ENCODE measurements at places on chromosomes 3 and 15.

DNA sequence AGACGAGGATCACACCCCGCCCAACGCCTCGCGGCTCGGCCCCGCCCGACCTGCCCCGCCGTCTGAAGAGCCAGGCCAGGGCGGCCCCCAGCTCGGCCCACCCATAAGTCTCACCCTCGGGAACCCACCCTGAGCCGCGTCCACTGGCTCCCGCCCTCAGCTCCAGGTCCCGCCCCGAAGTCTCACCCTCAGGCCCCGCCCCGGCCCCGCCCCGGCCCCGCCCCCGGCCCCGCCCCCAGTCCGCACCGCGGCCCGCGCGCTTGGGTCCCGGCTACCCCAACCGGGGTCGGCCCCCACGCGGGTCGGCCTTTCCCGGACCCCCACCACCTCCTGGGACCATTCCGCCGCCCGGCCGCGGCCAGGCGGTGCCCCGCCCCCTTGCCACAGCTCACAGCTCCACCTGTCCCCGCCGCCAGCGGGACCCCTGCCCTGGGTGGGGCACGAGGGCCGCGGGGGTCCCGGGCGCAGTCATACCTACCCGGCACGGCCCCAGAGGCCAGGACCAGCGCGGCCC, 489 bp downstream of the CSPG5 start:
- no peak for DNase-seq

GRCh38 chr3:23153436-23153835, 49.7 kb upstream of the UBE2E2 start:
- DNase-seq, result no peak

- no peak for DNase-seq
These were observed 235.3 kb downstream of the ABHD5 start for GRCh38 chr3:43926055-43926454.

- no peak for DNase-seq
These were observed 25.6 kb downstream of the IQCB1 start for GRCh38 chr3:121809249-121809648.

DNA sequence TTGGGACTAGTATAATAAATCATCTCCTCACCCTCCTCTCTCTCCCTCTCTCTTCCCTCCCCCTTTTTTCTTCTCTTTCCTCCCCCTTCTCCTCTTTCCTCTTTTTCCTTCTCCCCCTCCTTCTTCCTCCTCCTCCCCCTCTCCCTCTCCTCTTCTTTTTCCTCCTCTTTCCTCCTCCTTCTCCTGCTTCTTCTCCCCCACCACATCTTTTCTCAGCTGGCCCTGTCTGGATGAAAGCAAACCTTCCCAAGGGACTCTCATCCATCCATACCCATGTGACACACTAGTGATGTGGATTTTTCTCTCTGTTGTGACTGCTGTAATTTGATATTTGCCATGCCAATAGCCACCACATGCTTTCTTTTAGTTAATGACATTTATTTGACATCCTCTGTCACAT, 127.2 kb downstream of the EBLN2 start:
- no peak for DNase-seq

DNA sequence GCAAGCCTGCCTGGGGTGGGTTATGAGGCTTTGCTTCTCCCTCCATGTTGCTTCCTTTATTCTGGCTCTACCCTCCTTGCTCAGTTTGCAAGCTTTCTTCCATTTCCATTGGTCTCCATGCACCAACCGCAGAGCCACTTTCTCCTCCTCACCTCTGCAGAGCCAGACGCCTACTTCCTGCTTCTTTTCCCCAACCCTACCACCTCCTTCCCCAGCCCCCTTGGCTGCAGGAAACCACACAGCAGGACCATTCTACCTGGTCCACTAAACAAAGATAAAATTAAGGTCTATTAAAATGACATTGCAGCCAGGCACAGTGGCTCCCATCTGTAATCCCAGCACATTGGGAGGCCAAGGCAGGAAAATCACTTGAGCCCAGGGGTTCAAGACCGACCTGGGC, 10.0 kb upstream of the CAV3 start:
- no peak for DNase-seq

Data from stimulated activated CD8-positive, alpha-beta memory T cell treated with anti-CD3 and anti-CD28 coated beads, Interleukin-7, amount 100 ng/mL, for 1 hour (primary cell).